ENCODE measurements at places on chromosomes 13 and 19. TPM values are rescaled to one million over a fixed set of nuclear protein-coding genes. Genes with fewer than 3 reads are reported as not detected.

- DNase-seq = peak; percentile 69
Observed at GRCh38 chr19:50794876-50795663, 4.9 kb downstream of the ACP4 start.

GRCh38 chr13:37905736-37906135, 36.2 kb upstream of the TRPC4 start:
- DNase-seq = no peak

CYP2F1 gene
- not detected for total RNA-seq

POU2F2 gene
- 2.2 TPM for total RNA-seq

HIPK4 gene
- 0.15 TPM for total RNA-seq

CGB2 gene
- total RNA-seq = not detected

DNA sequence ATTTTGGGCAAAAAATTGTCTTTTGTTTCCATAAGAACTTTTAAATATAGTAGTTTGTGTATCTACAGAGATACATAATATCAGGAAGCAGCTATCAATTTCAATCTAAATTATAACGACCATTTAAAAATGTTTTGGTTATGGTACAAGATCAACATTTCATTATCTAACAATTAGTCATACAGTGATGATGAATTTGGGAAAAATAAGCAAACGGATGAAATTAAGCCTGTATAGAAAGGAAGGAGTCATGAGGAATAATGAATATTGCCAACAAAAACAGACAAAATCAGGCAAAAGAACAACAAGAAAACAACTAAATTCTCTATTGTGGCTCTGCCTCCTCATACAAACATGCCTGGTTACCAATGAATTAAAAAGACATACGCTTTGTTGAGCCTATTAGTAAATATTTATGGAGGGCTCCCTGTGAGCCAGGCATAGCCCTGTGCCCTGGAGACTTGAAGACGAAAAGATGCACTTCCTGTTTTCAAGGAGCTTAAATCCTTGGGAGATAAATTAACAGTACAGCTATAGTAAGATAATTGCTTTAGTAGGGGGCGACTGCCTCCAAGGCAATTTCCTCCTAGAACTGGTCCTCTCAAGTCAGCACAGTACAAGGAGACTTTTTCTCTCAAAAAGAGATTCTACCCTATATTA, 73.0 kb downstream of the NALCN start:
- DNase-seq = peak; percentile 86

DNA sequence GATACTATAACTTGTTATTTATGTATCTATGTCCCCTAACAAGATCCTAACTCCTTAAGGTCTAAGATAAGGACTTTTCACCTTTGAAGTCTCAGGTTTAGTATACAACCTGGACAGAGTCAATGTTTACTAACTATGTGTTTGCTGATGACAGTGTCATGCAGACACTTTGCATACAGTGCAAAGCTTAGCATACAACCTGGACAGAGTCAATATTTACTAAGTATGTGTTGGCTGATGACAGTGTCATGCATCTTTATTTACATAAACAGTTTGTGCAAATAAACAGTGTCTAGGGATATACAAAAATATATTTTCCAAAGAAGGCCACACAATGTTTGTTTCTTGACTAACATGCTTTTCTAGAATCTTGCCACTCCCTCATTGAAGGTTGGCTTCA, 34.7 kb downstream of the DCT start:
- DNase-seq = no peak

- DNase-seq = no peak
Observed at GRCh38 chr13:89660752-89661151, 1686.7 kb upstream of the MIR17HG start.

DNA sequence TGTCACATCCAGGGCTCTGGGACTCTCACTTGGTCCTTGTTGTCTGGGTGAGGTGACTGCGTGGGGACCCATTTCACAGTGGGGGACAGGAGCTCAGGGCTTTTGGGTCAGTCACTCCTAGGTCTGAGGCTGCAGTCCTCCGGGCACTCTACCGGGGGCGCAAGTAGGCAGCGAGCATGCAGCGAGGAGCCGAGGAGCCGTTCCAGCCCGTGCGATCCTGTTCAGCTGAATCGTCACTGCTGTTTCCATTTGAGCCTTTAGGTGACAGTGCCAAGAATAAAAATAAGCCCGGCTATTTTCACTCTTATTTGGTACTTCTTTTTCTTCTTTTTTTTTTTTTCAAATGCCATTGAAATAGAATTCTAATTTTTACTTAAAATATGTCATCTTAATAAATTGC, 126.5 kb downstream of the ZNF536 start:
- peak; percentile 25 for DNase-seq

- DNase-seq = no peak
Observed at GRCh38 chr13:52053460-52053859, 29.0 kb downstream of the UTP14C start.

GDF15 gene
- 4.0 TPM for total RNA-seq

DNA sequence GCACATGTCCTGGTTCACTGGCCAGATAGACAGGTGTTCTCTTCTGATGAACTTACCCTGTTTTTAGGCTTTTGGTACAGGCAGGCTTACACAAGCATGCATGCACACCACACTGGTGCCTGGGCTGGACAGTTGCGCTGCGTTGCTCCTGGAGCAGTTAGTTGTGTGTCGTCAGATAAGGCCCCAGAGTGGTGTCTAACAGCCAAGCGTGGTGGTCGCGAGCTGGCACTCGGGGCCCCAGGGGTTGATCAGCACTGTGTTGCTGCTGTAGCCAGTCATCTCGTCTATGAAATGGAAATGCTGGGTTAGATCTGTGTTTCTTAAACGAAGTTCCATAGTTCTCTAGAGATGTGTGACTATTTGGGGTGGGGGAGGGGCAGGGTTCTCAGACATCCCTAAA, 24.6 kb upstream of the TEX29 start:
- DNase-seq = no peak

TMEM255B gene
- total RNA-seq = 0.06 TPM

SHANK1 gene
- 69.7 TPM for total RNA-seq

CABP5 gene
- not detected for total RNA-seq

PEAK3 gene
- not detected for total RNA-seq

DNA sequence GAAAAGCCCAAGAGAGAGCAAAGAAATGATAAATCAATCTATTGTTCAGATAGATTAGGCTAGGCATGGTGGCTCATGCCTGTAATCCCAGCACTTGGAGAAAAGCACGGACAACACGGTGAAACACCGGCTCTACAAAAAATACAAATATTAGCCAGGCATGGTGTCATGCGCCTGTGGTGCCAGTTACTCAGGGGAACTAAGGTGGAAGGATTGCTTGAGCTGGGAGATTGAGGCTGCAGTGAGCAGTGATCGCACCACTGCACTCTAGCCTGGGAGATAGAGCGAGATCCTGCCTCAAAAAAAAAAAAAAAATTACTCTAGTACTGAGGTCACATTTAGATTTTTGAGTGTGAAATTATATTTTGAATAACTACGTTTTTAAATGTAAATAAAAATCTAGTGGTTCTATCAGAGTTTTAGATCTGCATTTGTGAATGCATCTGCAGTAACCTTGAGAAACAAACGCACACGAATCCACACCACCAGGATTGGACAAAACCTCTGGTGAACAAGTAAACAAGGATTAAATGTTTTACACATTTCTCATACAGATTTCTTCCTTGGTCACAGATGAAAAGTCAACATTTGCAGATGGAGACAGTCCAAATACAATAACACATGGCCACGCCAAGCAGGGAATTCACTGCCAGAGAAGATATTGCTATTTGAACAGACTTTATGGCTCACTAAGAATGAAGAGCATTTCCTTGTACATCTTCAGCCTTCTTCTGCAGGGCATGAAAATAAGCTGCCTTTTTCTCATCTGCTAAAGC, 917.6 kb downstream of the PCDH9 start:
- no peak for DNase-seq

SHISA7 gene
- 0.21 TPM for total RNA-seq

TMEM190 gene
- not detected for total RNA-seq

GRCh38 chr13:109253316-109253715, 533.1 kb downstream of the IRS2 start:
- no peak for DNase-seq

DNA sequence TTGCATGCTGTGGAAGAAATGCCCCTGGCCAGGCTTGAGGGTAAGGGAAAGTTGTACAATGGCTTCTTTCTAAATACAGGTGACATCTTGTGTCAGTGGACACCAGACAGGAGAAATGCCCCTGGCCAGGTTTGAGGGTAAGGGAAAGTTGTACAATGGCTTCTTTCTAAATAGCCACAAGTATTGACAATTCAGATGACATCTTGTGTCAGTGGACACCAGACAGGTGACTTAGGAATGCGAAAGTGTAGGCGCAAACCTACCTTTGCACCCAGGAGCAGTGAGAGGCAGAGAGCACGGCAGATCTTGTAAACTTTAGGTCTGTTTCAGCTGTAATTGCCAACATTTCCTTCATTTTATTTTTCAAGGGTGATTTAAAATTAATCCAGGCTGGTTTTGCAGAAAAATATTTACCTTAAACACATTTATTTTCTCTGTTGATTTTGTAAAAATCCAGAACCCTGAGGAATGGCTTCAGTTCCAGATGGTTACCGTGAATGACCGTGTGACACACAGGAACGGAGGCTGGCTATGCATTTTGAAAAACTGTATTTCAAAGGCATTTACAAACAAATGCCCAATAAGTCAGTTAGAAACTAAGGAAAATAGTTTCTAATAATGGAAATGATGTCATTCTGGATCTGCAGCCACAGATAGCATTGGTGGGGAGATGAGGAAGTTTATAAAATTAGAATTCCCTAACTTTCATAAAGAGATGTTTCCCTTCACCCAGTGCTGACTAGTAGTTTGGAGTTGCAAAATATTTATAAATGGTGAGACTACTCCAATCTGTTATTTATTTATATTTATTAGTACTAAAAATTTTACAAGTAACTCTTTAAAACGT, 34.9 kb downstream of the TNFSF13B start:
- no peak for DNase-seq

LILRB1 gene
- total RNA-seq = not detected

TEAD2 gene
- total RNA-seq = 125 TPM

GRCh38 chr19:3477951-3478350, 2.4 kb downstream of the SMIM24 start:
- no peak for DNase-seq

GRCh38 chr13:77349365-77349764, 22.5 kb upstream of the MYCBP2 start:
- no peak for DNase-seq

DNA sequence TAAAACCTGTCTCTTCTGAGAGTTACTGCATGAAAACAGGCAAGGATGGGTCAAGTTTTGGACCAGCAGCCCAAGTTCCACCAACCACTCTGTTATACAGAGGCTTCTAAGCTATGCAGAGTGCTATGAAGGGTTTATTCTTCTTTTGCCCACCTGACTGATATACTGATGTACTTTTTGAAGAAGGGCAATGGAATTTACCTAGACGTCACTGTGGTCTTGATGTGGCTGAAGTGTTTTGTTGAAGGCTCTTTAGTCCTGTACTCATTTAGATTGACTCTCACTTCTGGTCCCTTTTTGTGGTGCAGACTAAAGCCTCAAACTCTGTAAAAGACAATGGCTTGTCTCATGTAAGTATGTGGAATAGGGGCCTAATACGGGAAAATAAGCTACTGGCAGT, 92.0 kb downstream of the DGKH start:
- no peak for DNase-seq

DNA sequence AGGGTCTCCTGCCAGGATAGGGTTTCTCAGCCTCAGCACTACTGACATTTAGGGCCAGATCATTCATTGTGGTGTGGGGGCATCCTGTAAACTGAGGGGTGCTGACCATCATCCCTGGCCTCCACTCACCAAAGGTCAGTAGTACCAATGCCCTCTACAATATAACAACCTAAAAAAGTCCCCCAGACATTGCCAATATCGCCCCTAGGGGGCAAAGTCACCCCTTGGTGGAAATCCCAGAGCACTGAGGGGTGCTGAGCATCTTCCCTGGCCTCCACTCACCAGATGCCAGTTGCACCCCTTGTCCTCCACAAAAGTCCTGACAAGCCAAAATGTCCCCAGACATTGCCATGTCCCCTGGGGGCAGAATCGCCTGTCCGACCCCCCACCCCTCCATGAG, 21.6 kb downstream of the CPAMD8 start:
- DNase-seq = no peak

NRTN gene
- total RNA-seq = 3.9 TPM

DNA sequence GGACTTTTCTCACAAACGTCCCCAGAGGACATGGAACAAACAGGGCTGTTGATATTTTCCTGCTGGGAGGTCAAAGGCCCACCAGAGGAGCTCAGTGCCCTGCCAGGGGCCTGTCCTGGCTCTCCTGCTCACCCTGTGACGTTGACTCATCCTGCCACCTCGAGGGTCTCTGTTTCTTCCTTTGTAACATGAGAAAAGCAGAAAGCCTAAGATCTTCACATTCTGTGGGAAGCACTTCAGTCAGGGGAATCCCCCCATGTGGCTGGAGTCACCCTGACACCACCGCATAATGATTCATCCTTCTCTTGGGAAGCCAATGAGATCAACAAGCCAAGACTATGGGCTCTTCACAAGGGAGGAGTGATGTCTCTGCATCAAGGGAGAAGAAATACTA, 147.9 kb downstream of the KATNAL1 start:
- DNase-seq = no peak

GRCh38 chr13:35225582-35225981, 250.9 kb downstream of the MAB21L1 start:
- DNase-seq = no peak

- DNase-seq = no peak
Observed at GRCh38 chr19:28067882-28068281, 1145.1 kb downstream of the UQCRFS1 start.

DNA sequence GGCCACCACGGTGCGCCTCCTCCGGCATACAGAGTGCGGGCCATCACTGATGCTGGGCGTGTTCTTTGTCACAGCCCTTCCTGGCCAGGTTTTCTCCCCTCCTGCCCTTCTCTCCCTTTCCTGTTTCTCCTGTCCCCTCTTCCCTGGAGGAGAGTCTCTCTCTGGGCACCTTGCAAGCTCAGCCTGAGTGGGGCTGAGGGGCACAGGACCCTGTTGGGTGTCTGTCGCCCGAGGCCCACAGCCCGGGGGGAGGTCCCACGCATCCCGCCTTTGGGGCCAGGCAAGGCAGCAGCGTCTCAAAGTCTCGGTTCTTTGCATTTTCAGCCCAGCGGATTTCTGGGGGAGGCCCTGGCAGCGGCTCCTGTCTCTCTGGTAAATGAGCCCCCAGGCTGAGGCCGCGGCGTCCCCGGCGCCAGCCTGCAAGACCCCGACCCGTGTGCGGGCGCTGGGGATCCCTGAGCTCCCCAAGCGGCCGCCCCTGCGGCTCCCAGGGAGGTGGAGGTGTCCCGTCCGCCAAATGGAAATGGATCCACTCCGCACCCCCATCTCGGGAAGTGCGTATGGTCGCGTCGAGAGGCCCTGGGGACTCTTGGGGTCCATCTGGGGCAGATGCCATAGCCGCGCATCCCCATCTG, 47.2 kb downstream of the COMP start:
- no peak for DNase-seq

- DNase-seq = peak; percentile 54
Observed at GRCh38 chr19:29952177-29952576, 10.1 kb downstream of the URI1 start.

Measured in A673 (cell line).